ENCODE measurements at places on chromosomes 12 and 14. TPM values are rescaled to one million over a fixed set of nuclear protein-coding genes. Genes with fewer than 3 reads are reported as not detected.

NABP2 gene
- 19.7 TPM for total RNA-seq

DNA sequence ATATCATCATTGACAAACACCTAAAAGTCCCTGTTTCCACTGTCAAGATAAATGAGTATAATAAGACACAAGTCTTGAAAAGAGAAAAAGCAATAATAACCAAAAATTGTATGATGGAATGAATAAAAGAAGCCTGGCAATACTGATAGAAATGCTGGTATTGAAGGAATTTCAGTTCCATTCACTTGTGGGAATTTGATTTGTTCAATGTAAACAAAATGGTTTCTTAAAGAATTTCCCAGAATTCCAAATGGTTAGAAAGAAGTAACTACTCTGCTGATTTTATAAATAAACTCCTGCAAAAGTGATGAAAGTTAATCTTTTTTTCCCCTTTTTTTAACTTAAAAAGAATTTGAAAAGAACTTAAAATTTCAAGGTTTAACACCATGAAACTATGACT lies 129.9 kb upstream of the PDZRN4 start:
- no peak for DNase-seq

DNA sequence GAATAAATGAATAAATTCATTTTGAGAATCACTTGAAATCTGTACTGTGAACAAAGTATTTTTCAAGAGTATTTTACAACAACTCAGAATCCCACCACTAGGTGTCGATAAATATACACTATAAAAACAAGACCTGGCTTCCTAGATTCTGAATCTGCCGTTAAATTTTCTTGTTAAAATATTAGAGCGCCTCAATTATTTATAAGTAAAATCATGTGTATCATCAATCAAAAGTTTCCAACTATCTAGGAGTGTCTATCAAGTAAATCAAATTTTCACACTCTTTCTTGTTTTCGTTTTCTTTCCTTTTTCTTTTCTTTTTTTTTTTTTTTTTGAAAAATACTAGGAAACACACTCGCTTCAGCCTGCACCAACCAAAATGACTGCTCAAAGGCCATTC lies 179.2 kb upstream of the DCN start:
- DNase-seq: no peak

PFDN5 gene
- total RNA-seq: 386 TPM

DNA sequence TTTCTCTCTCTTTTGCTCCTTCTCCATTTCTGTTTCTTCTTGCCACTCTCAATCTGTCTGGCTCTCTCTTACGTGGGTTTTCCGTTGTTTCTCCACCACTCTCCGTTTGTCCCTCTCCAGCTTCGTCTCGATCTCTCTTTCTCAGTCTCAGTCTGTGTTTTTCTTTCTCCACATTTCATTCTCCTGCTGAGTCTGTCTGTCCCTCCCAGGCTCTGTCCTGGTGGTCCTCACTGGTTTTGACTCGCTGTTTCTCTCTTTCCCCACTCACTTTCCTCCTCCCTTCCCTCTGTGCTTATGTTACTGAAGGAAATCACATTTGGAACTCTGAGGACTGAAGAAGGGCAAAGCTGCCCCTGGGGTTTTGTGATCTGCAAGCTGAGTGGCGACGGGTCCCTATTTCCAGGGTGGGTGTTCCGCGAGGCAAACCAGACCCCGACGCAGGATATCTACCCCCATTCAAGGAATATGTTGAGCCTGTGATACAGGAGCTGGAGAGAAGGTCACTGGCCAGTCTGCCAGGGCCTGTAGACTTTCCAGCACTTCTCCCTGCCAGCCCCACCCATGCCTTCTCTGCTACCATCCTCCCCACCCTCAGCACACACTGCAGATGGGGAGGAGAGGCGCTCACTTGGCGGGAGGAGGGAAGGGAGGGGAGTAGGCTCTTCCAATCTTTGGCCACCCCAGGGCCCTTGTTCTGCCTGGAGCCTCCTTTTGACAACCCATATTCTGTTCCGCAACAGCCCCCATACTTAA lies 102.7 kb upstream of the MAP1LC3B2 start:
- no peak for DNase-seq

TULP3 gene
- total RNA-seq: 22.4 TPM

DNA sequence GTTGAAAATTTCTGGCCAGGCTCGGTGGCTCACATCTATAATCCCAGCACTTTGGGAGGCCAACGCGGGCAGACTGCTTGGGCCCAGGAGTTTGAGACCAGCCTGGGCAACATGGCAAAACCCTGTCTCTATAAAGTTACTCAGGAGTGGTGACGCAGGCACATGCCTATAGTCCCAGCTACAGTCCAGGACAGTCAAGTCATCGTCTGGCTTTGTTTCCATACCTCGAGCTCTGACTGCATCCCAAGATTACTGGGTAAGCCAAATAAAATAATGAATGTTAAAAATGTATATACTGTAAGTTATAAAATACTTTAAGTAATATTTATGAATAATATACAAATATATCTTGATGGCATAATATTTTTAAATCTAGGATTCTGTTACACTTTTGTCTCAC lies 23.0 kb upstream of the GXYLT1 start:
- no peak for DNase-seq

DNA sequence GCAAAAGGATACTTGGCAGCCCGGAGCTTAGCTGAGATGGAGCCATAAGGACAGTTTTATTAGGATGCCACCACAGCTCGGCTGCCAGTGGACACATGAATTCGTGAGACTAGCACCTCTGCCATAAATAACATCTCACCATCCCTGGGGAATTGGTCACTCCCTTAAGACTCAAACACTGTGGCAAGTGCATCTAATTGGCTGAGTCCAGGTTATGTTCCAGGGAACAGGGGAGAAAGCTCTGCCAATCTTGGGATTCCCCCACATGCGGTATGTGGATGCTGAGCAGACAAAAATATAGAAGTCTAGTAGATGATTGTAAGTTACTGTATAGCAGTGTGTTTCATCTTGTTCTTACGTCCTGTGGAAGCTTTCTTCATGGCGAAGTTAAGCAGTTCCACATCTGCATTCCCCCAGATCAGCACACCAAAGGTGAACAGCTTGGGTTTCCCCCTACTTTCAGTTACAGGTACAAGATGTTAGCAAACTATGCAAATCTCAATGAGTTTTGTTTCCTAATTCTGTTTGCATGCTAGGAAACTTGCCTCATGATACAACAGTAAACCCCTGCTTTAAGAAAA lies 131.1 kb downstream of the ETV6 start:
- DNase-seq: no peak
